ENCODE measurements at places on chromosomes 3 and 15.

DNA sequence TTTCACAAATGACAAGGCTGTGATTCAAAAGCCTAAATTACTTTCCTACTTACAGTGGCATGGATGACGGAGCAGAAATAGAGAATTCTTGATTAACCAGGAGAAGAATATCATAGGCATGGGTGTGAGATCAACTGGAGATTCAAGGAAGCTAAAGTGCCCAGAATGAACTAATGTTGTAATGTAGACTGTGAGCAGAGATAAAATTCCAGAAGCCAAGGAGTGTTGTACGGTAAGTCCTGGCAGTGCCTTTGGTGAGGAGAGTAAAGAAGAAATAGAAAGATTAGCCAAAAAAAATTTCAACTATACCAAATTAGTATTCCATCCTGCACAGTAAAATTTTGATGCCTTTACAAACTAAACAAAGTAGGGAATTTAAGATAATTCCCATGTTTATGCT lies 75.9 kb downstream of the ZBTB20 start:
- no peak for DNase-seq

- no peak for DNase-seq
Measured at GRCh38 chr3:34568766-34569165, 770.3 kb downstream of the PDCD6IP start.

DNA sequence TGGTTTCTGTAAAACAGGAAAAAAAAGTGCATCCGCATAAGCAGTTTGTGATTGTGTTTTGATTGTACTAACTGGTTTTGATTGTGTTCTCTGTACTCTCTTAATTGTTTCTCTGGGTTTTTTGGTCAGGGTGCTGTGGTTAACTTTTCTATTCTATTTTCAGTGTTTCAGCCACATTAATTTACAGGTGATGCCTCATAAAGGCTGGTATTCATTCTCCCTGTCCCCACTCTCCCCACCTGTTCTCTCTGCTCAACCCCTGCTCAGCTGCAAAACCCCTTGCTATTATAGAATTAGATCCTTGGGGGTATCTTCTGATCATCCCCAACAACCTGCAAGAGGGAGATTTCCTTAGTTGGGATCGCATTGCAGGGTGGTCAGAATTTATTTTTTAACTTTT lies 285.4 kb upstream of the AZI2 start:
- no peak for DNase-seq

GRCh38 chr3:111735243-111735758 lies 123.8 kb upstream of the PHLDB2 start:
- DNase-seq, result no peak

DNA sequence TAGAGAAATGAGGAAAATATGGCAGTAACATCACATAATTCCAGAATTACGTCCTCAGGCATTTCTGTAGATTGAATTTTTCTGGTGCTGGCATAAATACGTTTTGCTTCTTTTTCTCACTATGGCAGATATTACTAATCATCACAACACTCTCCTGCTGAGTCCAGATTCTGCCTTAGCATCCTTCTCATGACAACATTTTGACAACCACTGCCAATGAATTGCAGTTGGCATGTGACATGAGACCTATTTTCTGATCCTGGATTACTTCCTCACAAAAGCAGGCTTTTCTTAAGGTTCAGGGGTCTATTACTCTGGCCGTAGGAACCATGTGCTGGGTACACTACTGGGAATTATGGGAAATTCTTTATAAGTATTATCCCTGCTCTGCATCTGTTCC lies 22.5 kb upstream of the ARL6 start:
- DNase-seq, result no peak

DNA sequence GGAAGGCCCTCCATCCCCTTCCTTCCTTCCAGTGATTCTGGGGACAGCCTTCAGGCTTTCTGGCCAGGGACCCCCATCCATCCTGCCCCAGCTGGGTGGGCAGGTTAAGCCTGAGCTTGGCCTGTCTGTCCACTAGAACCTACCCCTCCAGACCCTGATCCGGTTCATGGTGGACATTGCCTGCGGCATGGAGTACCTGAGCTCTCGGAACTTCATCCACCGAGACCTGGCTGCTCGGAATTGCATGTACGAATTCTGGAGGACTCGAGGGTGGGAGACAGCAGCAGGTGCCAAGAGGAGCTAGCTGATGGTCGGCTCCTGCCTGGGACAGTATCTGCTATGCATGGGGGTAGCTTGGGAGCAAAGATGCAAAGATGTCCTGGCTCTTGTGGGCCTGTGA lies 13.9 kb downstream of the TYRO3 start:
- DNase-seq, result no peak

DNA sequence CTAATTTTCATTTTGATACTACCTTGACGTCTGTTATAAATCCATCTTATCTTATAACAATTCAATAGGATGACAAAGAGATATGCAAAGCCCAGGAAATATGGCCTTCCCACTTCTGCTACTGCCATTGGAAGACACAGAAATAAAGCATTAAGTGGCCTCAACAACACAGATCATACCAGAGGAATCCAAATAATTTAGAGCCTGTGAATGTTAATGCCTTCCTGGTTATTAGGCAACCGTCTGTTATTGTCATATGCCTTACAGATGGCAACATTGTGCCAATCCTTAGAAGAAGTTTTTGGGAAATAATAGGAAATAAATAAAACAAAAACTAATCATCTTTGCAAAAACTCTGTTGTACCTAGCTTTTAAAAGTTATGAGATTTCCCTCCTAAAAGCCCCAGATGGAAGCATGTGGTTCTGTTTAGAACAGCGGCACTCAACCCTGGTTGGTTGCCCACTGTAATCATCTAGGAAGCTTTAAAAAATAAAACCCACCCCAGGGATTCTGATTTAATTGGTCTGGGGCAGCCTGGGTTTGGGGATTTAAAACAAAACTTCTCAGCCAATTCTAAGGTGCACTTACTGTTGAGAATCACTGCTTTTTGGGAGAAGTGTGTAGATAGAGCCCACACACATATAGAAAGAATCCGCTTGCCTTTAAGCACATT lies 704.8 kb upstream of the CFAP20DC start:
- DNase-seq, result no peak

DNA sequence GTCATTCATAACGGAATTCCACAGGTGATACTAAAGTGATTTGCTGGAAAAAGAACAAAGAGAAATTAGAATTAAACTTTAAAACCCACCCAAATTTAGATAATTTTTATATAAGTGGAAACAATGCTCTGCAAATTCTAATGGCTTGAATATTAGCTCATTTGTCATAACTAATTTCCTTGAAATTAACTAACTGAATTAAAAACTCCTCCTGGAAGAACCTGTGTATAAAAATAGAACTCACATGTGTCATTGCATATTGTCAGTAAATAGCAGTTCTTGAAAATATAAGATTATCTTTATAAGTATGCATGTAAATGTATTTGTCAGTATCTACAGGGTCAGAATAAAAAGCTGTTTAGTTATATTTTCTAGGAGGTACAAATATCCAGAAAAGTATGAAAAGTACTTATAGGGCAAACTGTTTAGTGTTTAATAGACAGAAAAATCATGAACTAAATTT lies 16.3 kb downstream of the ZIC1 start:
- no peak for DNase-seq

- no peak for DNase-seq
Measured at GRCh38 chr3:109278546-109278945, 37.8 kb downstream of the DPPA2 start.

DNA sequence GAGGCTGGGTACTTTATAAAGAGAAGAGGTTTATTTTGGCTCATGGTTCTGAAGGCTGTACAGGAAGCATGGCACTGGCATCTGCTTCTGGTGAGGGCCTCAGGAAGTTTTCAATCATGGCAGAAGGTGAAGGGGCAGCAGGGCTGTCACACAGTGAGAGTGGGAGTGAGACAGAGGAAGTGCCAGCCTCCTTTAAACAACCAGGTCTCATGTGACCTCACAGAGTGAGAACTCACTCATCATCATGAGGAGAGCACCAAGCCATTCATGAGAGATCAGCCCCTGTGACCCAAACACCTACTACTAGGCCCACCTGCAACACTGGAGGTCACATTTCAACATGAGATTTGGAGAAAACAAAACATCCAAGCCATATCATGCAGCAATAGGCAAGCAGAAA lies 9.3 kb upstream of the RFTN1 start:
- DNase-seq, result no peak

DNA sequence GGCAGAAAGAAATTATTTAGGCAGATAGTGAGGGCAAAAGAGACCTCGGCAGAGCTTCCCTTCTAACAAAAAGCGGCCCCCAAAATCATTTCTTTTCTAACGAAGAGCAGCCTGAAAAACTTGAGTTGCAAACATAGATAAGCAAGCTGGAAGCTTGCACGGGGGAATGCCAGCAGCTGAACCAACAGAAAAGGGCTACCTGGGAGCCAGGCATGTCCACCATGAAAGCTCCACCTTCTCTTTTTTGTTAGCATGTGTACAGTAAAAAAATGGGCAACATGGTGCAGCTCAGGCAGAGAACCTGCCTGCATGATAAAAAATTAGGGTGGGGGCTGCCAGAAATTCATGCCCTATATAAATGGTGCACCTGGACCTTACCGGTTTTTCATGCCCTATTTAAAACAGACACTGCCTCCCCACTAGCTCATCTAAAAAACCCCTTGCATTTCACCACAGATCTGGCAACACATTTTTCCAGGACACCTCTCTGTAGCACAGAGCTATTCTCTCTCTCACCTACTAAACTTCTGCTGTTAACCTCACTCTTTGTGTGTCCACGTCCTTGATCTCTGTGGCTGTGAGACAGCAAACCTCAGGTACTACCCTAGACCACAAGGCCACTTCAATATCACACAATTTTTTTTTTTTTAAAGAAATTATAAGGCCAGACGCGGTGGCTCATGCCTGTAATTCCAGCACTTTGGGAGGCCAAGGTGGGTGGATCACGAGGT lies 18.7 kb downstream of the SLC33A1 start:
- DNase-seq, result no peak

GRCh38 chr3:131361464-131362421 lies 19.8 kb upstream of the NUDT16 start:
- DNase-seq, result no peak

- no peak for DNase-seq
Measured at GRCh38 chr3:68861521-68861920, 70.8 kb downstream of the TAFA4 start.

DNA sequence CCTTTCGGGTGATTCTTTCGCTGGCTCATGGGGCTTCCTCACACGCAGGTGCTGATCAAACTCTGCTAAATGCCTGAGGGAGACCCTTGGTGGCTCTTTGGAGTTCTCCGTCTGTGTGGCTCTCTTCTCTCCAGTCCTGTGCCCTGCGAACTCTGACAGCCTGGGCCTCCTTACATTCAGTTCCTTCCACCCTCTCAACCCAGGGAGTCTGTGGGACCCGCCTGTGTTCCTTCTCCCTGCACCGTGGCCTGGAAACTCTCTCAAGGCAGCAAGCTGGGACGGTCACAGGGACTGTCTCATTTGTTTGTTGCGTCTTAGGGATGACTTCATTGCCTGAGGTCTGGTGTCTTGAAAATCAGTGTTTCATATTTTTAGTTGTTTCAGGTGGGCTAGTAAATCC lies 37.0 kb upstream of the CORO2B start:
- no peak for DNase-seq

GRCh38 chr3:194633349-194634004 lies at the start of gene TMEM44:
TMEM44 (minus strand) TSS chr3:194633419; CDS start chr3:194633215, 204 bp downstream.
- peak; percentile 50 for DNase-seq

DNA sequence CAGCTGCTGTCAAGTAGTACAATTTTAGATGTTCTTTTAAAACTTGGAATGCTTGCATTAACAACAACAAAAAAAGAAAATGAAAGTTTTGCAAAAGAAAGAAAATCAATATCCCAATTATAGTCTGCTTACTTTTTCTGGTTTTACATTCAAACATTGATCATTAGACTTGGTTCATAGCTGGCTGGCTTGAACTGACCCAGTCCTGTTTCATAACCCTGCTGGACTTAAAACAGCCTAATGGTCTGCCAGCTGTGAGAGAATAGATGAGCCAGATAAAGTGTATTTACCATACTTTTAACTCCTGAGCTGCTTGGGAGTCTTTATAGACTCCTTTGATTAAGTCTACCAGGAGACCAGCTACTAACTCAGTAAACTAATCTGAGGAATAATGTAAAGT lies 59.2 kb downstream of the PIAS1 start:
- peak; percentile 14 for DNase-seq

DNA sequence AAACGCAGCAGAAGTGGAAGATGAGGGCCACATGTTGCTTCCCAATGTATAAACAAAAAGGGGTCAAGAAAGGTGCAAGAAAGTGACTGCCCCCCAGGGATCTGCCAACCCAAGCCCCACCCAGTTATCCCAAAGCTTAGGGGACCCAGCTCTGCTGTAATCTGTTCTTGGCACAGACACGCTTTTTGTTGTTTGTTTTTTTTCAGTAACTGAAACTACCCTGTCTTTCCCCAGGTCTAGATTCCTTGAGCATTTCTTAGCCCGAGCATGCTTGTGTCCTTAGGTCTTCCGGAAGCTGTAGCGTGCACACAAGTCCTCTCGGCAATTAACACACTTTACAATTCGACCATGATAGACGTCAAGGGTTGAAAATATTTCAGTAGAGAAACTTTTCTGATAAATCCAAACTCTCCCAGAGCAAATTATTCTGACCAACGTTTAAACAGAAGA lies 8.5 kb upstream of the PPARG start:
- DNase-seq, result no peak

DNA sequence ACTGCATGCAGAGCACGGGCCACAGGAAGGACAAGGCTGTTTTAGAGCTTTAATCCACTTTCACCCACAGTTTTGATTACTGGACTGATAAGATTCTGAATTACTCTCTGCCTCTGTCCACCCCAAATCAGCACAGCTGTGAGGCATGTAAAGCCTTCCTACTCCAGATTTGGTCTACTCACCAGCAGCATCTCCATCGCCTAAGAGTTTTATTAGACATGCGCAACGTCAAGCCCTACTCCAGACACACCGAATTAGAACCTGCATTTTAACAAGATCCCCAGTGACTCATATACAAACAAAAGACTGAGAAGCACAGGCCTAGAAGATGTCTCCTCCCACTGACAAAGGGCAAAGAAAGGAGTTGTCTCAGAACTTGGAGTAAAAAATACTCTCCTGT lies 221.2 kb downstream of the TUSC7 start:
- no peak for DNase-seq

DNA sequence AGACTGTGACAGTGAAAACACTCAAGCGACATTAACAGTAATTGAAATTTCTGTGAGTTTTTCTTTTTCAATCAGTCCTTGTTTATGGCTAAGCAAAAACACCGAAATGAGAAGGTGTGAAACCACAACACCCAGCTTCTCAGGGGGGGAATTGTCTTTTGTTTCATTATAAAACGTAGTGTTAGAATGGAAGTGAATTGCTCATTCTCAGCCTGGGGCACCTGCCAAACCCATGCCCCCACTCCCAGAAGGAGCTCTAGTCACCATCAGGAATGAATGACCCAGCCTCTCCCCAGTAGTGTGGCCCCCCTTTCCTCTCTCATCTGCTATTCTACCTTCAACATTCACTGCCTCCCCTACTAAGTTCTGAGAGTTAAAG lies 185.8 kb upstream of the CFAP20DC start:
- no peak for DNase-seq

DNA sequence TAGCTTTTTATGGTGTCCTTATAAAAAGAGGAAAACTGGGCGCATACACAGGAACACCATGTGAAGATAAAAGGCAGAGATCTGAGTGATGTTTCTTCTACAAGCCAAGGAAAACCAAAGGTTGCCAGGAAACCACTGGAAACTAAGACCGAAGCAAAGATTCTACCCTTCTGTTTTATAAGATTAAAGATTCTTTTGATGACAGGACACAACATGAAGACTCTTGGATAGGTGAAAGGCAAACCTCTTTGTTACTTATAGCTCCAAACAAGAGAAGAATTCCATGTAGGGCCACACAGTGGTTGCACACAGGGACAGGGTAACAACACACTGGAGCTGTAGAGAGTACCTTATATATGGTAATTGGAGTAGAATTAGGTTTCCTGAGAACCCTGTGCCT lies at the start of gene CD200R1L:
TSS of gene CD200R1L (minus strand) at position 101 of the 400 bp plus-strand sequence. CDS start 17,497 bp downstream, outside the sequence.
- no peak for DNase-seq

GRCh38 chr3:72446218-72447058 lies 401.8 kb downstream of the SHQ1 start:
- DNase-seq, result no peak

Measured in stromal cell of bone marrow (primary cell).